ENCODE measurements at places on chromosomes 4 and X.

- DNase-seq = no peak
These were observed 736.5 kb upstream of the FTHL17 start for GRCh38 chrX:31808357-31808756.

GRCh38 chr4:90515191-90515590, 388.0 kb downstream of the CCSER1 start:
- DNase-seq = no peak

DNA sequence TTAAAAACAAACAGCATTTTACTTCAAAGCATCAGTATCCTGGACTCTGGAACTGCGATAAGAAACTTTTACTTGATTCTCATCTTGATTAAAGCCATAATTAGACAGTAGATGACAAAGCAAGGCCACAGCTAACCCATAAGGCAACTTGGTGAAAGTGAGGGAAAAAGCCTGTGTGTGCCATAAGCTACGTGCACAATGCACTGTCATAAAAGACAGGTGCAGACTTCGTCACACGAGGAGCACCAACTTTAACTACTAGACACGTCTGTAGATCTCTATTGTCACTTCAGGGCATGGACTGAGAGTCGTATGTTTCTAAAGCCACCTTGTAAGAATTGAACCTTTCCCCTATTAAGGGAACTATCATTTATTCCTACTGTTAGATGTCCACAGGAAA, 13.1 kb downstream of the CTPS2 start:
- DNase-seq = no peak

DNA sequence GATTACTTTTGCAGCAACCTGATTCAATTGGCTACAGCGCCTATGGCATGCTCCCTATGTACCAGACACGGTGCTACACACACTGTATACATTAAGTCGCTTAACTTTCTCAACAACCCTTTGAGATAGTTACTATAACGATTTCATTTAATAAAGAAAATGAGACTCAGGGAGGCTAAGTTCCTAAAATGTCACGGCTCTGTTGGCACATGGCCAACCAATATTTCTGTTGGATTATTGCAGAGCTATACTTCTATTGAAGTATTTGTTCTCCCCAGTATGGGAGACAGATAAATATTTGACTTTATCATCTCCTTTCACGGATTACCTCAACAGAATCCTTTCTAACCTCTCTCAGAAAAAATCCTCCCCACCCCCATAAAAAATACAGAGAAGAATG, 25.3 kb downstream of the CLNK start:
- DNase-seq = no peak

DNA sequence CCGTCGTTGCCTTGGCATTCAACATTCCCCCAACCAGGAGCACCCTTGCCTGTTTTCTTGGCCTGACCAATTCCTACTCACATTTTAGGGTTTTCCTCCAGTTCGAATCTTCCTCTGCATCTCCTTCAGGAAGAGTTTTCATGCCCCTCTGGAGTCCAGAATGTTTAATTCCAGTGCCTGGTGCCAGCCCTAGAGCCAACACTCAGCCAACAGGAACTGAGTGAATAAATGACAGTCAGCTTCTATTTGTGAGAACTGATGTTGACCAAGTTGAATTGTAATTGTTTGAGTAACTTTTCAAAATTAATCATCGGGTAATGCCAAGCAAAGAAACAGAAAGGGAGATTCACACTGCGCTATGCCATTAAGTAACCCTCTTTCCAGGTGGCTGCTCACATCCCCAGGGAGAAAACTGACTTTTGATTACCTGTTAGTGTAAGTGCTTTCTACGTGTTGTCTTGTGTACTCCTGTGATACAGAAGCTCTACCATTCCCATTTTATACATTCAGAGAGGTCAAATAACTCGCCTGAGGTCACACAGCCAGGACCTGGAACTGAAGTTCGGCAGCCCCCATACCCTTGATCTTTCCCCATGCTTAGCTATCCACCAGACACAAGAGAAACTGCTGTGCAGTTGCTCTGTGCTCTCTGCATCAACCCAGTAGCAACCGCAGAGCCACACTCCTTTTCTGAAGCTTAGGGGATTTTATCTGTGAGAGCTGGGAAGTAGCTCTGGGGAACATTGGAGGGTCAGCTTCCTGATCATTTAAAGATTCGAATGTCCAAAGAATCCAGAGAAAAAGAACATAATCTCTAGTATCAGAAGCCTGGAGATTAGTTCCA, 19.0 kb upstream of the SLC2A9 start:
- DNase-seq = no peak

DNA sequence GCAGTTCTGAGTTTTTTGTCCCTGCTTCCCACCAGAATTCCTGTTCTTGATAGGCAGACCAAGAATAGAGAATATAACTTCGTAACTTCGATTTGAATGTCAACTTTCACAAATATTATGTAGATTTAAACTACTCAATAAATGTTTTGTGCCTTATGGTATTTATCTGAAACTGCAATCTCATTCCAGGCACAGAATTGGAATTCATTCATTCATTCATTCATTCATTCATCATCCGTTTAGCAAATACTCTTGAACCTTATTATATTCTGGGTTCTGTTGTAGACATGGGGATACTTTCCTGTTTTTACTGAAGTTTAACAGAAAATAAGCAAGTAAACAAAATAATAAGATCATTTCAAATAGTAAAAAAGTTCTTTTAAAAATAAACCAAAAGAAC, 324.4 kb downstream of the UNC5C start:
- no peak for DNase-seq

DNA sequence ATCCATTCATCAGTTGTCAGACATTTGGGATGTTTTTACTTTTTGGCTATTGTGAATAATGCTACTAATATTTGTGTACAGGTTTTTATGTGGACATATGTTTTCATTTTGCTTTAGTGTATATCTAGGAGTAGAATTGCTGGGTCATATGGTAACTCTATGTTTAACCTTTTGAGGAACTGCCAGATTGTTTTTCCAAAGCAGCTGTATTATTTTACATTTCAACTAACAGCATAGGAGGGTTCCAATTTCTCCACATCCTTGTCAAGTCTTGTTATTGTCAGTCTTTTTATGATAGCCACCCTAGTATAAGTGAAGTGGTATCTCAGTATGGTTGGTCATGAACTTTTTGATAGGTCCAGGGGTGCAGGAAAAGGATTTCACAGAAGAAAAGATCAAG, 114.5 kb upstream of the FAM9C start:
- no peak for DNase-seq

GRCh38 chr4:76802236-76803021, 95.5 kb downstream of the SOWAHB start:
- no peak for DNase-seq

DNA sequence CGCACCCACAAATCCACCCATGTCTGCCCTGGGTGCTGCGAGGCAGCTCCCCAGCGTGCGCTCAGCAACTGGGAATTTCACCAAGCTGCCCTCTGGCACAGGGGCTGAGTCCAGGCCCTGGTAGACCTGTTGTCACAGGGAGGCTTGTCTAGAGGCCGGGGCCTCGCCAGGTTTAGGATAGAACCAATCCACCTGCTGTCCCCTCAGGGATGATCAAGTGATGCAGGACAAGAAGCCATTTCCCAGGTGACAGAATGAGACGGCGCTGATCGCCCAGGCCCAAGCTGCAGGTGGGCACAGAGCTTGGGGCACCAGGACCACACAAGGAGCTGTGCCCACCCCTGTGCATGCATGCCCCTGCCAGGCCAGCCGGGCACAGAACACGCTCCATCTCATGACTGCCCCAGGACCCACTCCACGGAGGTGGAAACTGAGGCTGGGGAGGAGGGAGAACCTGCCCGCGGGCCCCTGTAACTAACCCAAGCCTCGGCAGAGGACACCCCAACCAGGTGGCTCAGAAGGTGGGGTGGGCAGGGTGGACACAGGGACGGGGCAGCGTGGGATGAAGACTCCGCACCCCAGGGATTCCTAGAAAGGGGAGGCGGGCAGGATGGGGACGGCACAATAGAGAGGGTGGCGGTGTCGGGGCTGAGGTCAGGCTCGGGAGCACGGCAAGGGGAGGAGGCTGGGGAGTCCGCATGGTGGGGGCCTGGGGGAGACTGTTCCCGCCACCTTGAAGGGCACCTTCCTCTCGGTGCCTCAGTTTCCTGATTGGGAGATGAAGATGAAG, 78.0 kb downstream of the ZFYVE28 start:
- no peak for DNase-seq

DNA sequence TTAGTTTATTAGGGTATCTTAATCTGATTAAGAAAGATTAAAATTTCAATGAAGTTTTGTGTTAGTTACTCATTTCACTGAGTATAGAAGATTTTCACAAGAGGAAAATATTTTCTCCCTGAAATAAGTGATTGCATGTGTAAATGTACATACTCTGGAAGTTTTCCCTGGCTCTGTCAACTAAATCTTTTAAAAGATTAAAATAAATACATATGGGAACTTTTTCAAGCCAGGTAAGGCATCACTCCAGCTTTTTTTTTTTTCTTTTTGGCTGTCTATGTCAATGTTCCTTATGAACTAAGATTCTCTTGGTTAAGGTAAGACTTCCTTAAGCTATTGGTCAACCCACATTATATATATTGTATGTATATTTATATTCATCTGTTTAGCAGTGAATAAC, 117.6 kb downstream of the CBR4 start:
- no peak for DNase-seq
